ENCODE measurements at places on chromosomes 7 and 10.

GRCh38 chr7:28706584-28706983 is 251.5 kb downstream of the TRIL start:
- DNase-seq, result no peak

GRCh38 chr7:49878627-49879026 is 105.2 kb downstream of the VWC2 start:
- DNase-seq, result no peak

DNA sequence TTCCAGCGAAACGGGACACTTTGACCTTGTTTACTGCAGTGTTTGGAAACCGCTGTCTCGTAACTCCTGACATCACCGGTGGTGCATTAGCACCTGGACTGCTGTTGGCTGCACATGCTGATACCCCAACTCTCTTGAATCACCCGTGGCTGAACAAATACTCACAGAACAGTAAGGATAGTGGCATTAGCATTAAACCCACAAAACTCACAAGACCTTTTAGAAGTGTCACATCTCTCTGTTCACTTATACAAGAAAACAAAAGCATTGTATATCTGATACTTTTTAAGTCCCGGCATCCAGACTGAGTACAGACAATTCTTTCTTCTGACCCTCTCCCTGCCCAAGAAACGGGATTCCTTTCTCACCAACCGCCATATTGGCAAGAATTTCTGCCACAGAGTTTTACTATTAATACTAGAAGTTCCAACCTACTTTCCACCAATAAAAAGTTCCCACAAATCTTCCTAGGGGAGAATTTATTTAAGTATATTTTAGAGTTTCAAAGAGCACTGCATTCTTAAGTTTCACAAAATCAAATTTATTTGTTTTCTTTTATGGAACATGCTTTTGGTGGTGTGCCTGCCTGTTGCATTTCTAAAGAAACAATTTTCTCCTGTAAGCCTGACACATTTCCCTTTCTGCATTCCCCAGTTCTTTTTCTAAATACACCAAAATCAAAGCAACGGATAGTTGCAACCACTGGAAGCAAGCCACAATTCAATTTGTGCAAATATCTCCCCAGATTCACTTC is 208.4 kb upstream of the KLF14 start:
- no peak for DNase-seq

- DNase-seq, result no peak
These were observed 105.1 kb downstream of the GATA3 start for GRCh38 chr10:8159341-8160165.

DNA sequence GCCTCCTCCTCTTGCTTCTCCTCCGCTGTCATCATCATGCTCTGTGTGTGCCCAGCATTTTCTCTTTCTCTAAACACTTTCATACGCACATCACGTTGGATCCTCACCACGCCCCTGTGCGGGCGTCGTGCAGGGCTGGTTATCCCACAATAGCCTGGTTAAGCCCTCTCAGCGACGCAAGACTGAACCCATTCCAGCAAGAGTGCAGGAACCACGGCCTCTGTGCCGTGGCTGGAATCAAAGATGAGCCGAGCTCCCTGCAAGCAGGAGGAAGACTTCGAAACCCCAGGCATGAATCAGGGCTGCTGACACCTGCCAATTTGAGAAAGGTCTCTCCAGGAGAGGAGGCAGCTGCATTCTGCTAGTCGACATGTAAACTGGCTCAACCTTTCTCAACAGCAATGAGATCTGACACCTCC is 74.8 kb upstream of the FOXK1 start:
- DNase-seq, result no peak

GRCh38 chr7:101832685-101833375 is 15.4 kb downstream of the CUX1 start:
- DNase-seq, result no peak

- DNase-seq, result no peak
These were observed 229.9 kb downstream of the ADARB2 start for GRCh38 chr10:1507436-1507835.

DNA sequence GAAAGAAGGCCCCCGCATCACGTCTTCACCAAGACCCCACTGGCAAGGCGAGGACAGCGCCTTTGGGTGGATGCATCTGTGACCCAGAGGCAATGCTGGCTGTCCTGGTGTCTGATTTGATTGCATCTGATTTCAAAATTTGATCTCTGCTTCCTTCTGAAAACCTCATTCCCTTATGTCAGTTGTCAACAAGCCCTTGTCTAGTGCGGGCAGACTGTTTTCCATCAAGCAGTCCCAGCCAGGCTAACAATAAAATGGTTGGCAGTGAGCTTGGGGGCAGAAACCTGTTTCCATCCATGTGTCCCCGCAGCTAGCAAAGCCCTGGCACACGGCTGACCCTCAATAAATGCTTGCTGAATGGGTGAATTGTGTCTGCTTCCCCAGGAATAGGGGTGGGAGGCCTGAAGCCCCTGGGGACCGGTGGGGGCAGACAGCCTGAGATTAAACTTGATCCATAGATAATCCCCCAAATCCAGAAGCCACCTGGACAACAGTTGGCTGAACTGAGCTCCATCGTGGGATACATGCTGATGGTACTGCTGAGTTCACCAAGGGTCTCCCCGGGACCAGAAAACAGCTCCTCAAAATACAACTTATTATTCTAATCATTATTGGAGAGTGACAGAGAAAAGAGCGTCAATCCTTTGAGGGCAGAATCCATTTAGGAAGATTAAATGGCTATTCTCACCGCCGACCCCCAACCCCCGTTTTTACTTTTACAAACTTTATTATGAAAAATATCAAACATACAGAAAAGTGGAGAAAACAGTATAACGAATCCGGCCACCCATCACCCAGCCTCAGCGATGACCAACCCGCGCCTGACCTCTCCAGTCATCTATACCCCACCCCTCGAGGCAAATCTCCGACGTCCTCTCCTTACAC is 912 bp upstream of the DUSP5 start:
- DNase-seq, result peak; percentile 1

DNA sequence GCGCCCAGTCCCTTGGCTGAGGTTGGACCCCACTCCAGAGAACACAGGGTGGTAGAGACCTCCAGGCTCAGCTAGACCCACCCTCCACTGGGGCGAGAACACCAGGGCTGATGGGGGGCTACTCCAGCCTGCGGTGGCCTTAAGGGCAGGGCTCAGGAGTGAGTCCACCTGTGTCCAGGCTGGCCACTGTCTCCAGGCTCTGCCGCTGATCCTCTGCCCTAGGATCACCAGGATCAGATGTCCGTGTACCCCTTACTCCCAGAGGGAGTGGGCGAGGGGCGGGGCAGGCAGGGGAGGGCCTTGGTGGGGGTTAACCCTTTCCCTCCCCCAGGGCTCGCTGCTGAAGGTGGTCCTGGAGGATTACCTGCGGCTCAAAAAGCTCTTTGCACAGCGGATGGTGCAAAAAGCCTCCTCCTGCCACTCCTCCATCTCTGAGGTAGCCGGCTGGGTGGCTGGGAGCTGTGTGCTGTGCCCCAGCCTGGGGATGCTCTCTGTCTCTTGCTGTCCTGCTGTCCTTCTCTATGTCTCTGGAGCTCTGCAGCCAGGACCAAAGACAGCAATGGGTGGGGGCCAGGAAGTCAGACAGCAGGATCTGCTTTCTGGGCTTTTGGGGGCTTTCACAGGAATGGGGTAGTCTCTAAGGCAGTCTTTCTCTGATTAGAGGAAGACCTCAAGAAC is 38.0 kb downstream of the PSAP start:
- no peak for DNase-seq

DNA sequence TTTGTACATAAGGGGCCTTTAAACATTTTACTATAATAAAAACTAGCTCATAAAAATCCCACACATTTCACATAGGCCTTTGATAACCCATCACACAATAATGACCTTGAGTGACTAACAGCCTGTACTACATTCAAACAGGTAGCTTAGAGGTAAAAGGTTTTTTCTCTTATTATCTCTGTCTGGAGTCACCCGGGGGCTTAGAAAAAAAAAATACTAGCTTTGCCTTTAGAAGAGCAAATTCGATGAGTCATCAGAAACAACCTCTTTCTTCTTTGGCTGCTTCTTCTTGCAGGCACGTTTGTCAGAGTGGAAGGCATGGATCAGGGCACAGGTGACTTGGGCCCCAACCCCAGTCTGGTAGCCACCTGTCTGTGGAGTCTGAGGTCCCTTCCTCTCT is 43.4 kb upstream of the ADO start:
- no peak for DNase-seq

DNA sequence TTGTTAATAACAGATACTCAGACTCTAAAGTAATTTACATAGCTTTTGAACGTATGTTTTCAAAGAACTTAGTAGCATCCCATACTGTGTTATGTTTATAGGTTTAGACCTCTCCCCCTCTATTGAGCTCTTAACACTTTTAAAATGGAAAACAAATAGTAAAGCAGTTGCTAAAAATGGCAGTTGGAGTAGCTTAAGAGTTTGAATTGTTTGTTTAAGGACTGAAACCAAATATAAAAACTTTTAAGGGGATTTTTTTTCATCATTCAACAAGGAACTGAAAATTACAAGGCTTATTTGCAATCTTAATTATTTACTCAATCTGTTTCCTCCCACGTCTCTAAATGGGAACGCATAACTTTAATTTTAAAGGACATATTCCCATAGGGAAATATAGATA is 1.6 kb upstream of the SPAG6 start:
- DNase-seq, result no peak

GRCh38 chr7:47337531-47337930 is 244.4 kb downstream of the TNS3 start:
- DNase-seq, result no peak

- DNase-seq, result no peak
These were observed 30.5 kb downstream of the ABCB1 start for GRCh38 chr7:87570178-87570577.

DNA sequence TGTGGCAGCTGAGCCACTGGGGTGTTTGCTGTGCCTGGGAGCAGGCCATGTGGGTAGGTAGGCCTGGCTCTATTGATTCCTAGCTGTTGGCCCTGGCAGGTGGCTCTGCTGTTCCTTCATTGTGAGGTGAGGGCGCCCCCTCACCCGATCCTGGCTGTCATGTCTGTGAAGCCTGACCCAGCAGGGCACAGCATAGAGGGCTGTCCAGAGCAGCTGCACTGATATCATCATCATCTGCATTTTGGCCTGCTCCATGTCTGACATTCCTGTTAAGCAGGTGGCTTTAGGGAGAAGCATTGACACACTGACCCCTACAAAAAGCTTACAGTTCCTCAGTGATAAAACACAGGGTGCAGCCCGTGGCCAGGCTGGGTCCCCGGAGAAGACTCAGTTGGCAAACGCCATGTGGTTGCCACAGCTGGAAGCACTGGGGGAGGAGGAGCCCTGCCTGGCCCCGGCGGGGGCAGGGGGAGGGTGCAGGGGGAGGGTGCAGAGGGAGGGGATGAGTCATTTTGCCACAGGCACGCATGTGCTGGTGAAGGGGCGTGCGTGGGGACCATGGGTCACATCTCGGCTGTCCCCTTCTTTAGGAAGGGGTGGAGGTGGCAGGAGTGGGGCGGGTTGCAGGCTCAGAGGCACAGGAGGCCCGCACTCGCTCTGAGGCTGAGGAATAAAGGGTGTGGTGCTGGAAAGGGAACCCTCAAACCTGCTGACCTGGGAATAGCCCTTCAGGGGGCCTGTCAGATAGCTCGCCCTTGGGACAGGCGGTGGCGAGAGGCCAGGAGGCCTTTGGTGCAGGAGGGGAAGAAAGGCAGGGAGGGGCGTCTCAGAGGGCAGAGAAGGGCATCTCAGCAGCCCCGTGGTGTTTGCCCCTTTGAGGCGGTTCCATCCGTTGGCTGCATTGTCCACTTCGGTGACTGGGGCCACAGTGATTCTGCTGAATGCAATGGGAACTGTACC is 31.6 kb downstream of the IKZF1 start:
- no peak for DNase-seq

GRCh38 chr7:157715071-157715937 is 378.5 kb downstream of the DNAJB6 start:
- DNase-seq, result no peak

DNA sequence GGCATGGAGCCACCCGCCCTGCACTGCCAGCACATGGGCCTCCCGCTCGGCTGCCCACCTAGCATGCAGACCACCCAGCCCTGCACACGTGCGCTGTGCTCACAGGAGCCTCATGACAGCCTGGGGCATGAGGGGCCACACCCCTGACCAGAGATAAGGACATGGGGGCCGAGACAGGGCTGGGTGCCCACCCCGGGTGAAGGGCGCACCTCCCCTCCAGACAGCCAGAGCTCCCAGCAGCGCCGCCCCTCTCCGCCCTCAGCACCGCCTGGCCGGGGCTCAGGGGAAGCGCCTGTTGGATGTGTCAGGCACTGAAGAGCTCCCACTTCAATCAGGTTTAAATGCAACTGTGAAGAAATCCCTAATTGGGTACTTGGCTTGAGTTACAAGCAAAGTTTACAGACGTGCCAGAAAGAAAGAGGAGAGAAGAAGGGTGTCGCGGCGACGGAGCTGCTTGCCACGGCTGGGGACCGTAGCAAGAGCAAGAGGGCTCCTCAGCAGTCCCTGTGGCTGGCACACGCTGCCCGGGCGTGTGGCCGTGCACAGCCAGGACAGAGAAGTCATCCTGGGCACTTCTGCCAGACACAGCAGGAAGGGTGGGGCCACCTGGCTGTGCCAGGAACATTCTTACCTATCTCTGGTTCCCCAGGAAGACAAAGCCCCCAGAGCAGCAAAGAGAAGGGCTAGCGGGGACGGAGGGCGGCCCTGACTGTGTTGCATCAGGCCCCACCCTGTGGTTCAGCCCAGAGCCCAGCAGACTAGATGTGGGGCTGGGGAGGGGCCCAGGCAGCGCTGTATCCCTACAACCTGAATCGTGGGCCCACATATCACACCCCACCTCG is 247.4 kb downstream of the ELFN1 start:
- no peak for DNase-seq

- DNase-seq, result no peak
These were observed 123.4 kb upstream of the PDLIM1 start for GRCh38 chr10:95414016-95414830.

GRCh38 chr10:114387784-114388183 is 16.5 kb downstream of the AFAP1L2 start:
- DNase-seq, result no peak

DNA sequence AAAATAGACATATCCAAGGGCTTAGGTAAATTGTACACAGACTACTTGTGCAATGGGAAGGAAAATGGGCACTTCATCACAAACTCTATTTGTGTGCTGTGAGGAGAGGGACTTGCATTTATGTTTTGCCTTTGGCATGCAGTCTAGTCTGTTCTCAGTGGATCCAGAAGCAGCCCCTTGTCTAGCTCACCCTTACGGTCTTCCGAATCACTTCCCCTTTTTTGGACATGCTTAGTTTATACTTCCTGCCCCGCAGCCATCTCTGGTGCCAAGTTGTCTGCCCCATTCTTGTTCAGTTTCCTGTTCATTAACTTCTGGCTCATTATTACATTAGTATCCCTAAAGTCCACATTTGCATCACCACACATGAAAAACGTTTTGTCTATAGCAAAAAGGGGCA is 161.6 kb downstream of the NRCAM start:
- DNase-seq, result no peak

- peak; percentile 44 for DNase-seq
These were observed 339.7 kb upstream of the NFE2L3 start for GRCh38 chr7:25812086-25812850.

GRCh38 chr7:151437866-151438516 is 1.9 kb downstream of the CRYGN start:
- DNase-seq, result no peak

Data from DMS 273 treated with DMSO at 0.1 percent for 48 hours (cell line).